ENCODE measurements at places on chromosomes 4 and X.

GRCh38 chrX:113157496-113157895 is 316.9 kb upstream of the AMOT start:
- DNase-seq: no peak

GRCh38 chrX:155027509-155028066 is 944 bp downstream of the FUNDC2 start:
- DNase-seq: peak; percentile 55

DNA sequence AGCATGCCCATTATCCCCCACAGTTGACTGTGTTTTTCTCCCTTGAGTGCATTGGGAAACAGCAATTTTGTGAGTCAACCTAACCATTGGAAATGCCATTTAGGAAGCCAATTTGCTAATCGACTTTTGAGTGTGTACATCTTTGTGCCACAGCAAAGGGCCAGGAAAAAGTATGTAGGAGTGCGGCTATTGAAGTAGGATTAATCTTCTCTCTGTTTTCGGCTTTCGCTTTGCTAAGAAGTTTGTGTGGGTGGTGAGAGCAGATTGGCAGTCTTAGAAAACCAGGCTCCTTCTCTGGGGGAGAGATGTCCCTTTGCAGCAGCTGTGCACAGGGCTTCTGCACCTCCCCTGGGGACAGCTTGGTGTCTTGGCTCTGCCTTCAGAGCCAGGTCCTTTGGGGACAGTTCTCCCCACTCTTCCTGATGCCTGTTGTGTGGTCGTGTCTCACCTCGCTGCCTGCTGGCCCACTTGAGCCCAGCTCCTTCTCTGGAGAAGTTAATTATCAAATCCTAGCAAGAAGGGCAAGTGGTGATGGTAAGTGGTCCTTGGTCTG is 74.5 kb downstream of the GEMIN8 start:
- DNase-seq: no peak

DNA sequence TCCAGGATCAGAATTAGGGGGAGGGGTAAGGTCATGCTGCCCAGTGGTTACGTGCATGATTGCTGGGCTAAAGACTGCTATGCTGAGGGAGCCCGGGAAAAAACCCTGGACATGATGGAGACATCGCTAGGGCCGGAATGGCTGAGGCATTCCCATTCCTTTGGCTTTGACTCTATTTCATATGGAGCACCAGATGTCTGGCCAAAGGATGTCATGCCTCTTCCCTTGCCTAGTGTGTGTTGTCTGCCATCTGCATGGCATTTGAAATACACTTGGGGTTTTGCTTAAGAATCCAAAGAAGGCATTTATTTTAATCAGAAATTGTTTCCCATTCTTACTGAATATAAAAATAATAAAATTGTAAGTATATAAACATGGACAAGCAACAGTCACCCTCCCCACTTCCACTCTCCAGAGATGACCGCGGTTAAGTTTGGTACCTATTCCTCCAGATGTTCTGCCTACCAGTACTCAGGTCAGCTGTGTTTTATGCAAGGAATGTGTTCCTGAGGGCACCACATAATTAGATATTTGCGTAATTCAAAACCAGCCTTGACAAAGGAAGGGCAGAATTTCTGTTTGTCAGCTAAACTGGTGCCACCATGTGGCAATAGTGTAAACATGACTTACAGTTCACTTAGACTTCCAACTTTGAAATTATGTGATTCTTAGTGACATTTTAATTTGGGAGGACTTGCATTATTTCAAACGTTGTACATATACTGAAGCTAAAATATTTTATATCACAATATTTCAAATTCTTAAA is 105.9 kb downstream of the CT47B1 start:
- peak; percentile 44 for DNase-seq

- no peak for DNase-seq
Observed at GRCh38 chrX:120147537-120147936, 10.9 kb upstream of the RHOXF2 start.

DNA sequence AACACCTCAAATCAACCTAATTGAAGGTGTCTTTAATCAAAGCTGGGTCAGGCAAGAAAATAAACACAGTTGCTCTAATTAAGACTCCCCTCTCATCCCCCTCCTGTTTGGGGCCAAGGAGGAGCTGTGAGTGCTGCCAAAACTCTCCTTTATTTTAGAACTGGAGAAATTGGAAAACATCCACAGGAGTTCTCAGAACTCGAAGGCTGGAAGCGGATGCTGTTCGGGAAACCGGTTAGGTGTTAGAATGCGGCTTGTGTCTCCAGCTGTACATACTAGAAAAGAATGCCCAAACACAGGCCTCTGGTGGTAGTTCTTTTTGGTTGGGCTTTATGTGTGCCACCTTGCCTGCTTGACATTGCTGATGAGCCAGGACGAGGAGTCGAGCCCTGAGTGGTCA is 118.2 kb downstream of the GPR143 start:
- no peak for DNase-seq

- no peak for DNase-seq
Observed at GRCh38 chr4:97370568-97370967, 772.7 kb downstream of the STPG2 start.

DNA sequence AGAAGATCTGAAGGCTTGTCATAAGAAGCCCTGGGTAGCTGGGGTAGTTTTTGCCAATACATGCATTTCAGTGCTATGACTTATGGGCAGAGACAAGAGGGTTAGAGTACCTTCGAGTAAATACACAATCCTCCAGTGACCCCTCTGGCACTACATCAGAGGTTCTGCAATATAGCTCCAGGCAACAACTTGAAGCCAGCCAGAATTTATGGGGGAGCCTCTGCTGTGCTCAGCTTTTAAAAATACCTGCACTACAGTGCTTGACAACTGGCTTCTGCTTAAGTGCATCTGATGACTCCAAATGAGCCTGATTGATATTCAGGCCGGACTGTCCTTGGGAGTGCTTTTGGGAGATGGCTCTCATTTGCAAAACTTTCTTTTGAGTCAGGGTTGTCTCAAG is 44.9 kb upstream of the SMAD1 start:
- DNase-seq: no peak

DNA sequence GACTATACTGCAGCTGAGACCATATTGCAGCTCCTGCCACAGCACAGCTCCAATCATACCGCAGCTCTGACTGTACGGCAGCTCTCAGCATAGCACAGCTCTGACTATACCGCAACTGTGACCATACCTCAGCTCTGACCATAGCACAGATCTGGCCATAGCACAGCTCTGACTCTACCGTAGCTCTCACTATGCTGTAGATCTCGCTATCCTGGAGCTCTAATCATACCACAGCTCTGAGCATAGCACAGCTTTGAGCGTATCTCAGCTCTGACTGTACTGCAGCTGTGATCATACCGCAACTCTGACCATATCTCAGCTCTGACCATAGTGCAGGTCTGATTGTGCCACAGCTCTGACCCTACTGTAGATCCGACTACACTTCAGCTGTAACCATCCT is 139.2 kb downstream of the ASMT start:
- peak; percentile 95 for DNase-seq

- DNase-seq: no peak
Observed at GRCh38 chr4:53537606-53538005, 53.7 kb downstream of the LNX1 start.

DNA sequence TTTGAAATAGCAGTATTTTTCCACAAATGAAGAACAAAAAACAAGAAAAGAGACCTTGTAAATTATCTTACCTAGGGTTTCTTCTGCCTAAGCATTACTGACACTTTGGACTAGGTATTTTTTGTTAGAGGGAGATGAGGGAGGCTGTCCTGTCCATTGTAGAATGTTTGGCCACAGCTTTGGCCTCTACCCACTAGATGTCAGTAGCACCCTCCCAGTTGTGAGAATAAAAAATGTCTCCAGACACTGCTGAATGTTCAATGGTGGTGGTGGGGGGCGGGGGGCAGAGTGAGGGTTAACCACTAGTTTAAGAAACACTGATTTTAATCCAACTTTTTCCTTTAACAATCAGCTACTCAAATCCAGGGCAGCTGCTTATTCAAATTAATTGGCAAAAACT is 25.8 kb downstream of the OTUD4 start:
- peak; percentile 19 for DNase-seq

DNA sequence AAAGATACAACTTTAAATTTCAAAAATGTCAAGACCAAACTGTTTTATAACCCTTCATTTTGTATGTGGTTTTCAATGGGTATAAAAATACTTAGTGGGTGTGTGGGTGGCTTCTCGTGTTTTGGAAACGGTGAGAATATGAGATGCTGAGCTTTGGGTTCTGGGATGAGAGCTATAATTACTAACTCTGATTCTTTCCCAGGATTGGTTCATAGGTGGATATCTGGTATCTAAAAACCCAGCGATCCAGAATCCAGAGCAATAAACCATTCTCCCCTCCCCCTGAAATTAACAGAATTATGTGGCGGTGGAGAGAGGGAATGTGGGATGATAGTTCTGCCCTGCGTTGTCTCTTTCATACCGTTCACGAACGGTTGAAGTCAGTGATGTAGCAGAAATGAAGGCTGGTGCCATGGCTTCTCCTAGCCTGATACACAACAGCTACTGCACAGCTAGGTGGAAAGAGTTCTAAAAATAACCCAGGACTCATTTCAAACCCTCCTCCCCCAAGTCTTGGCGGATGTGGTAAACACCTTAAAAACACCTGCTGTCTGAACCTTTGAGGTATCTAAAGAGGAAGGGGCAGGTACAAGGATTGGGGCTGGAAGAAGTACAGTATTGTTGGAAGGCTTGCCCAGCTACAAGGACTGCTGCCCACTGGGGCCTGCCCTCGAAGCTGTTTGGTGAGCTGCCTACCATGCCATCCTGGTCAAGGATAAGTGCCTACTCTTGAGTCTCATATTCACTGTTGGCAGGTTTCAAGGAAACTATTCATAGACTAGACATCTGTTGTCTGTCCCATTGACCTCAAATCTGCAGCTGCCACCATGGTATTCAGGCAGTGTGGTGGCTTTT is 44.5 kb downstream of the SEPTIN11 start:
- no peak for DNase-seq

DNA sequence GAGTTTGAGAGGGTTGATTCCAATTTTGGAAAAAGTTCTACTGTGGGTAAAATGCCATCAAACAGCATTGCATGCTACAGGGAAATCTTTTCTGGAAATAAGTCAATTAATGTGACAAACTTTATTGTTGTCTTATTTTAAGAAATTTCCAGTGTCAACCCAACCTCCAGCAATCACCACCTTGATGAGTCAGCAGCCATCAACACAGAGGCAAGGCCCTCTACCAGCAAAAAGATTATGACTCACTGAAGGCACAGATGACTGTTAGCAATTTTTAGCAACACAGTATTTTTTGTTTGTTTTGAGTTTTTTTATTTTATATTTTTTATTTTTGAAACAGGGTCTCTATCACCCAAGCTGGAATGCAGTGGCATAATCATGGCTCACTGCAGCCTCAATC is 165.4 kb upstream of the C1QTNF7 start:
- peak; percentile 8 for DNase-seq

DNA sequence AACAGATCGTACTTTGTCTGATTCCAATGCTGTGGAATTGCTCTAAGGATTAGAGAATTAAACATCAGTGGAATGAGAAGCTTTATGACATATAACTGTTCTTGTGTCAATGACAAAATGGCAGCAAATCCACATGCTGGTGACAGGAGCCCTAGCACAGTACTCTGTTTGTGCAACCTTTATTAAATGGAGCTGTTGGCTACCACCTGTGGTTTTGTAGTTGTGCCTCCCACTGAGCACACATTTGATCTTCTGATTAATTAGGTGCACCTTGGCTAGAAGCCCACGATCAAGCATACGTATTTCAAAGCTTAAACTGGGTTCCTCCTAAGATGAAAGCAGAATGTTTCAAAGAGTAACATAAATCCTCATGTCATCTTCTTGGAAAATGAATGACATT is 394.0 kb upstream of the IGFBP7 start:
- no peak for DNase-seq

- DNase-seq: no peak
Observed at GRCh38 chr4:182897601-182898478, 19.3 kb downstream of the DCTD start.

GRCh38 chrX:63740382-63740781 is 44.6 kb downstream of the ARHGEF9 start:
- DNase-seq: no peak

- peak; percentile 90 for DNase-seq
Observed at GRCh38 chr4:148315049-148315448, 127.2 kb downstream of the NR3C2 start.

DNA sequence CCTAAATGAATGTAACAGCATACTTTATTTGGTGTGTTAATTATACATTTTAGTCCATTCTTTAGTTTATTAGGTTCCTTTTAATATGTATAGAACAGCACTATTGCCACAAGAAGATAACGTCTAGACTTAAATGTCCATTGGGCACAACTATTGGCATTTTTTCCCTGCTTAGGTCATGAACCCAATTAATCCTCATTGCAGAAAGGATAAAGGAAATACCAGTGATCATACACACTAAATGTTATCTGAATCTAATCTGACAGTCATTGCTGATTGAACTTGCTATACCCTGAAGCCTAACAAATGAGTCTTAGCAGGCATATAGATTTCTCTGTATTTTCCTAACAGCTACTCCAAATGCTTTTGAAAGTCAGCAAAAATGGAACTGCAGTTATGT is 2250.0 kb upstream of the AGA start:
- no peak for DNase-seq

Measured in A172 (cell line).